ENCODE measurements at places on chromosomes 3 and 15.

GRCh38 chr15:72570059-72570458 lies 84.4 kb upstream of the GOLGA6B start:
- no peak for DNase-seq

GRCh38 chr3:31534065-31534425 lies 1.3 kb downstream of the STT3B start:
- DNase-seq: peak; percentile 3

GRCh38 chr3:178195824-178196223 lies 340.4 kb upstream of the KCNMB2 start:
- no peak for DNase-seq

DNA sequence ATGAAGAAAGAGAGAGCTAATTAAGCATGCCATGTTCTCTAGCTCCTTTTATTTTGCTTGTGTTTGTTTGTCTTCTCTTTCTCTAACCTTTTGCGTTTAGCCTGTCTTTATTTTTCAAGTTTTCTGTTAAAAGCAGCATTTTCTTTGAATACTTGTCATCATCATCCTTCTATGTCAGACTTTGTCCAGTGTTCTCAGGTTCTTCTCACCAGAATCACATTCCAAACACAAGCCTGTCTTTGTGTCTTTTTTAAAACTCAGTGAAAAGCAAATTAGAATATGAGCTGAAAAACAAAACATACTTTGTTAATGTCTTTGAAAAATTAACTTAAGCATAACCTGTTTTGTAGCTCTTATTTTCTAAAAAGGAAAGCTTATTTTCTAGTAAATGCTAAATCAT lies 62.4 kb downstream of the LEKR1 start:
- DNase-seq: no peak

DNA sequence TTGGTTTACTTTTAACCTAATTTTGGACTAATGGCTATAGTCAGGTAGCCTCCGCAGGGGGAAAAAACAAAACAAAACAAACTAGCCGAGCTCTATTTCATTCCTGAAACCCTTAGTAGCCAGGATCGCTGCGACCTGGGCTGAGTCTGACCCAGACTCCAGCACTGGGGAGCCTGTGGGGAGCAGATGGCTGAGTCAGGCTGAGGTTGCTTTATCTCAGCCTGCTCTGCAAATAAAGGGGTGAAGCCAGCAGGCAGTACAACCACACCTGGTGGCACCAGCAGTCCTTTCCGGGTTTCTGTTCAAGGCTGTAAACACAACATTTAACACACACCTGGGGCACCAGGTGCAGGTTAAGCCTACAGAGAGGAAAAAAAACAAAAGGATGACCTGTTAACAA lies 27.3 kb downstream of the ABHD2 start:
- DNase-seq: no peak

- DNase-seq: no peak
Observed at GRCh38 chr15:34275721-34276120, 50.9 kb downstream of the EMC4 start.

- DNase-seq: no peak
Observed at GRCh38 chr15:44591326-44591725, 54.4 kb downstream of the EIF3J start.

DNA sequence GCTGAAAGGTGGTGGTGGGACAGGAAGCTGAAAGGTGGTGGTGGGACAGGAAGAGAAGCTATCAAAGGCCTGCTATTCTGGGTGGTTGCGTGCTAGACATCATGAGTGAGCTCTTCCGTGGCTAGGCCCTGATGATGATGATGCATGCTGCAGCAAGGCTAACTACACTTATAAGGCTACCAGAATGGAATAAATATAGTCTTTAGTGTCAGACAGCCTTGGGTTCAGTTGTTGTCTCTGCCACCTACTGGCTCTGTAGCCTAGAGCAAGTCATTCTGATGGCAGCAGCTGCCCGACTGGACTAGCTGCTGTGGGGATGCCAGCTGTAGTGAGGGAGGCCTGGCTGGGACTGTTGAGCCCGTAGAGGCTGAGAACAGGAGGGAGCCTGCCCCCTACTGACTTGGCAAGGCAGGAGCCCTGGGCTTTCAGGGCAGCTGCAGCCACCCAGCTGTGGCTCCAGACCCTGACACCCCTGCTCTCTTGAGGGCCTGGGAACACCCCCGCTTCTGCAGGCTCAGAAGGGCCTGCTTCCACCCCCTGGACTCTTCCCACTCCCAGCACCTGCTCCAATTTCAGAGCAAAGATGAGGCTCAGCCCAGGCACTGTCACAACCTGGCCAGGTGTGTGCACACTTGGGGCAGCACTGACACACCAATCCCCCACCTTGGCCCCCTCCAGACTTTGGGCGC lies 21.4 kb upstream of the ZBED2 start:
- no peak for DNase-seq

DNA sequence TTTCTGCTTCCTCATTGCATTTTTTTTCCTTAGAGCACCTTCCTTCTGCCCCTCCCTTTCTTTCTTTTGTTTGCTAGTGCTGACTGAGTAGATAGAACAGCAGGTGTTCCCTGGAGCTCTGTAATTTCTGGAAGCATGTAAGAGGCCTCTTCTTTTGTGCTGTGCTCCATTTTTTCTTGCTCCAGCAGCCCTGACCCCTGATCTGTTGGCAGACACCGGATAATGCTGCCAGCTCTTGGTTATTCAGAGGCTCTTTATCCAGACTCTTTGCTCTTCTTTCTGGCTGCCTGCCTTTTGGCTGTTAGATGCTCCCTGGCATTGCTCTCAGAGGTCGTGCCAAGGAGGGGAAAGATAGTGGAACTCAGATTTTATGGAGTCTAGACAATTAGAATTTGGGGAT lies 104.4 kb upstream of the RBMS3 start:
- DNase-seq: no peak
